Activated naive CD4-positive, alpha-beta T cell treated with anti-CD3 and anti-CD28 coated beads, Interleukin-2, amount 50 U/mL, for 72 hours (primary cell): ENCODE measurements at places on chromosomes 5 and 9. TPM values are rescaled to one million over a fixed set of nuclear protein-coding genes. Genes with fewer than 3 reads are reported as not detected.

Gene TLE1
- 0.20 TPM for total RNA-seq

Gene ORM2
- total RNA-seq: not detected

Gene FOXD4L4
- total RNA-seq: not detected

Gene SMIM32
- total RNA-seq: not detected

Gene SPATA31D3
- not detected for total RNA-seq

Gene GARNL3
- total RNA-seq: 3.5 TPM

Gene SPATA9
- total RNA-seq: not detected

Gene ALDOB
- total RNA-seq: not detected

Gene PCDHA10
- total RNA-seq: not detected

Gene PCSK1
- not detected for total RNA-seq

Gene PCDHB8
- not detected for total RNA-seq

Gene PCDHA2
- total RNA-seq: 0.09 TPM

Gene C5orf34
- total RNA-seq: 12.4 TPM

Gene ELOVL7
- total RNA-seq: 2.0 TPM

Gene MOCS2
- 18.7 TPM for total RNA-seq

Gene FOXD4
- not detected for total RNA-seq

Gene EPB41L4A
- total RNA-seq: 0.27 TPM

Gene GNA14
- total RNA-seq: 0.59 TPM

Gene IL33
- not detected for total RNA-seq

Gene GOLGA2
- total RNA-seq: 54.3 TPM

Gene EPB41L4B
- total RNA-seq: not detected

Gene FAM219A
- total RNA-seq: 15.0 TPM

Gene ASPN
- total RNA-seq: not detected

Gene JAKMIP2
- total RNA-seq: 0.60 TPM

Gene SOWAHA
- not detected for total RNA-seq

Gene ADAMTS19
- total RNA-seq: not detected

Gene ZFP2
- total RNA-seq: 0.56 TPM

Gene NR2F1
- total RNA-seq: not detected

Gene OTP
- total RNA-seq: not detected

Gene SLC9A3
- 1.6 TPM for total RNA-seq

Gene UHRF2
- total RNA-seq: 73.1 TPM

Gene INVS
- total RNA-seq: 15.9 TPM

Gene TAF1L
- total RNA-seq: not detected

Gene NPDC1
- 29.4 TPM for total RNA-seq

Gene WNT8A
- total RNA-seq: not detected

Gene CTSV
- 2.8 TPM for total RNA-seq

Gene GARIN3
- 0.46 TPM for total RNA-seq

Gene HDHD3
- 17.7 TPM for total RNA-seq

Gene DDX4
- total RNA-seq: not detected

Gene RASEF
- total RNA-seq: not detected

Gene CDKN2B-AS1
- not detected for total RNA-seq
